ENCODE measurements at places on chromosomes 12 and 14.

DNA sequence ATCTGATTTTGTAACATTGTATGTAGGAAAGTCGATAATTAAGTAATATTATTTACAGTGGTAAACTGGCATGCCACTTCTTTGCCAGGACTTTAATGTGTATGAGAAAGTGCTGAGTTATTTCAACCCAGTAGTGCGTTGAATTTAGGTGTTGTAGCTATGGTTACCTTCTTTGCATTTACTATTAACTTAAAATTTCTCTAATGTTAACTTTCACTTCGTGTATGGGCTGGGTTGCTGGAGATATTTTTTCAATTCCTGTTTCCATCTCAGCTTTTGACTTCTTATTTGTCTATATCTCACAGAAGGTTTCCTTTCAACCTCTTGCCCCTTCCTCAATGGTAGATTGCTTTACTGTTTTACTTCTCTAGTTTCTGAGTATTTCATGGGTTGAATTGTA is 1345.6 kb downstream of the FSCB start:
- no peak for DNase-seq

- DNase-seq = no peak
Observed at GRCh38 chr12:103742349-103742932, 98.6 kb downstream of the NT5DC3 start.

DNA sequence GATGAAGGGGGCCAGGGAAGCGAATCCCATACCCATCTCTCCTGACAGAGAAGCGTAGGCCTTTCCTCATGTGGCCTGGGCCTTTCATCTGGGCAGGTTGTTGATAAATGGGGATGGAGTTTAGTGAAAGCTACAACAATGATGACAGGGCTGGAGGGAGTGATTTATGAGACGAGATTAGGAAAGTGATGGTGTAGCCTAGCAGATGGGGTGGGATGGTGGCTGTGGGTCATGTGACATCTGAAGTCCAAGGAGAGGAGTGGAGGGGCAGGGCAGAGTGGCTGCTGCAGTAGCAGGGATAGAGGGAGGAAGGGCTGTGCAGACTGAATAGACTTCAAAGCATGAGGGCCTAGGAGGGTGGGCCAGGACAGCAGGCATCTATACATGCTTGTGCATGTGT is 85.5 kb downstream of the ADCK1 start:
- no peak for DNase-seq

- DNase-seq = no peak
Observed at GRCh38 chr12:47714826-47715386, 9.1 kb upstream of the RPAP3 start.

- DNase-seq = no peak
Observed at GRCh38 chr14:103346286-103346685, 12.2 kb downstream of the EIF5 start.

- DNase-seq = no peak
Observed at GRCh38 chr14:72758993-72759392, 134.9 kb downstream of the DPF3 start.

DNA sequence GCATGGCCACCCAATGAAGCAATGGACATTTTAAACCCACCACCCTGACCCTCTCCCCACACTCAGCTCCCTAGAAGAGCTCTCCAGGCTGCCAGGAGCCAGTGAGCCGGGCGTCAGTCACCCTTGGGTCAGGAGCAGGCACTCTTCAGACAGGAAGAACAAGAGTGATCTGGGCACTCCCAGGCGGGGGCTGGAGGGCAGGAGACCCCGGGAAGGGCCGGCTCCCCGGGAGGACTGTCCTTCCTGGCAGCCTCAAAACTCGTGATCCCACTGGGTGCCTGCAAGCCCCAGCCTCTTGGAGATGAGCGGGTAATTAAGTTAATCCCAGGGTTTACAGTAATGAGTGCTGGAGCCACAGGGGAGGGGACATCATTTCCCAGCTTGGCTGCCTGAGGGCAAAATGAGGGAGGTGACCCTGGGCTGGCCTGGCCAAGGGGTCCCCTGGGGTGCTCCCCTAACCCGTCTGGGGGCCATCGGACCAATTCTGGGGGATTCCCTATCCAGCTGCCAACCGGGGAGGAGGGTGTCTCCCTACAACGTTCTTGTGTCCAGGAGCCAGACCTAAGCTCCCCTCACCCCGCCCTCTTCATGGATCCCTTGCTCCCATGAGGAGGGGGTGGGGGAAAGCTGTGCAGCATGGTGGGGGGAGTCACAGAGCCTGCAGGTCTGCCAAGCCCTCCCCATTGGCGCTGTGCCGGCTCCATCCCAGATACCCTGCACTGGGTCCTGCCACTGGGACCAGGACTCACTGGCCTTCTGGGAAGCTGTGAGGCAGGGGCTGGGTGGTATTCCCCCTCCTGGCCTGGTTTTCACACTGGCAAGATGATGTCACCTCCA is 59.2 kb downstream of the CCNK start:
- no peak for DNase-seq

GRCh38 chr12:94643606-94644005 is 6.8 kb downstream of the TMCC3 start:
- no peak for DNase-seq

DNA sequence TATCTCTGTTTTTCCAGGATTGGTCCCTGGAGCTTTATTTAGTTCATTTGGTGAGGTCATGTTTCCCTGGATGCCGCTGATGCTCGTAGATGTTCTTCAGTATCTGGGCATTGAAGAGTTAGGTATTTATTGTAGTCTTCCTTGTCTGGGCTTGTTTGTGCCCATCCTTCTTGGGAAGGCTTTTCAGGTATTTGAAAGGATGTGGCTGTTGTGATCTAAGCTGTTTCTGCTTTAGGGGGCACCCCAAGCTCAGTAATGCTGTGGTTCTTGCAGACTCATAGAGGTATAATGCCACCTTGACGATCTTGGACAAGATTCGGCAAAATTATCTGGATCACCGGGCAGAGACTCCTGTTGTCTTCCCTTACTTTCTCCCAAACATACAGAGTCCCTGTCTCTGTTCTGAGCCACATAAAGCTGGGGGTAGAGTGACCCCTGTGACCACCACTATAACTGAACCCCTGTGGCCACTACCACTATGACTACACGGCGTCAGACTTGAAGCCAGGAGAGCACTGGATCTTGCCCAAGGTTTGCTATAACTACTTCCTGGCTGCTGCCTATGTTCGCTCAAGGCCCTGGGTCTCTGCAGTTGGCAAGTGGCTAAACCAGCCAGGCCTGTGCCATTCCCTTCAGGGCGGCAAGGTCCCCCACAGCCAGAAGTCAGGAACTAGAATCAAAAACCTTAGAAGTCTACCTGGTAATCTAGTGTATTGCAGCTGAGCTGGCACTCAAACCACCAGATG is 40.9 kb downstream of the FGD4 start:
- DNase-seq = no peak

DNA sequence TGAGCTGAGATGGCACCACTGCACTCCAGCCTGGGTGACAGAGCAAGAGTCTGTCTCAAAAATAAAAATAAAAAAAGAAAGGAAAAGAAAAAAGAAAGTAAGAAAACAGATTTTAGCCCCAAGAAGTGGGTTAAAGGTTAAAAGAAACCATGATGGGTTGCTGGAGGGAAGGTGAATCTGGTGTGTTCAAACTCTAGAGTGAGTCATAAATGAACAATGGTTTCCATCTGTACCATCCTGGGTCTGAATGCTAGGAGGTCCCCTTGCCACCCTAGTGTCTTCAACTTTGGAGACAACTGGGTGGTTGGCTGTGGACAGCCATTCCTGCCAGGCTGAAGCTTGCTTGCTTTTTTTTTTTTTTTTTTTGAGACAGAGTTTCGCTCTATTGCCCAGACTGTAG is 1.6 kb upstream of the RPS26 start:
- DNase-seq = no peak

DNA sequence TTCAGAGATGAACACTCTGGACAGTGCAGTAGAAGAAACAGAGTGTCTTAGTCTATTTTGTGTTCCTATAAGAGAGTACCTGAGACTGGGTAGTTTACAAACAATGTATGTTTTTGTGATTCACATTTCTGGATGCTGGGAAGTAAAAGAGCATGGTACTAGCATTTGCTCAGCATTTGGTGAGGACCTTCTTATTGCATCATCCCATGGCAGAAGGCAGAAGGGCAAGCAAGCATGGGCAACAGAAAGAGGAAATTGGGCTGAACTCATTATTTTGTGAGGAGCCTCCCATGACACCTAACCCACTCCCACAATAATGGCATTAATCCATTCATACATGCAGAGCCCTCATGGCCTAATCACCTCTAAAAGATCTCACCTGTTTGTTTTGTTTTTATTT is 8.0 kb downstream of the ANKS1B start:
- DNase-seq = no peak

GRCh38 chr14:101221549-101222160 is 318.1 kb upstream of the RTL1 start:
- DNase-seq = no peak

DNA sequence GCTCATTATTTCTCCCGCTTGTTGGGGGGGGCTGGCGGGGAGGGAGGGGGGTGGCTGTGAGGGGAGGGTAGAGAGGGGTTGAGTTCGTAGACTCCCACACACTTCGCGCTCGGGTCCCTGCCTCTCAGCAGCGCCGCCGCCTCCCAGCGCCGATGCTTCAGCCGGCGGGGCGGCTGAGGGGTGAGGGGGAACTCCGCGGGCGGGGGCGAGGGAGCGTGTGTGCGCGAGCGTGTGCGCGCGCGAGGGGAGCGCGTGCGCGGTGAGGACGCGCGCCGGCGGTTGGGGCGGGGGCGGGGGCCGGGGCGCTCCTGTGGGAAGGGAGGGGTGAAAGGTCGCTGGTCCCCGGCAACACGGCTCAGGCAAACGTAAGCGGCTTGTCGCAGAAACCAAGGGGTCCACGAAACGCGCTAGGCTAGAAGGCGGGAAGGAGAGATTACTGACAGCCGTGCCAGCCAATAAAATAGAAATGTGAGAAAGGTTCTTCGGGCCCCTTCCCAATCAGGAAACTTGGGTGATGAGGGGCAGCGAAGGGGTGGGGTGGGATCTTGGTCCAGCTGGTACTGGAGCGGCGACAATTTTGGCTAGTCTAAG is 343 bp upstream of the NOVA1 start:
- peak; percentile 79 for DNase-seq

- DNase-seq = no peak
Observed at GRCh38 chr12:79961411-79961810, 26.5 kb upstream of the PPP1R12A start.

GRCh38 chr12:77047341-77048109 is 17.8 kb downstream of the E2F7 start:
- no peak for DNase-seq

DNA sequence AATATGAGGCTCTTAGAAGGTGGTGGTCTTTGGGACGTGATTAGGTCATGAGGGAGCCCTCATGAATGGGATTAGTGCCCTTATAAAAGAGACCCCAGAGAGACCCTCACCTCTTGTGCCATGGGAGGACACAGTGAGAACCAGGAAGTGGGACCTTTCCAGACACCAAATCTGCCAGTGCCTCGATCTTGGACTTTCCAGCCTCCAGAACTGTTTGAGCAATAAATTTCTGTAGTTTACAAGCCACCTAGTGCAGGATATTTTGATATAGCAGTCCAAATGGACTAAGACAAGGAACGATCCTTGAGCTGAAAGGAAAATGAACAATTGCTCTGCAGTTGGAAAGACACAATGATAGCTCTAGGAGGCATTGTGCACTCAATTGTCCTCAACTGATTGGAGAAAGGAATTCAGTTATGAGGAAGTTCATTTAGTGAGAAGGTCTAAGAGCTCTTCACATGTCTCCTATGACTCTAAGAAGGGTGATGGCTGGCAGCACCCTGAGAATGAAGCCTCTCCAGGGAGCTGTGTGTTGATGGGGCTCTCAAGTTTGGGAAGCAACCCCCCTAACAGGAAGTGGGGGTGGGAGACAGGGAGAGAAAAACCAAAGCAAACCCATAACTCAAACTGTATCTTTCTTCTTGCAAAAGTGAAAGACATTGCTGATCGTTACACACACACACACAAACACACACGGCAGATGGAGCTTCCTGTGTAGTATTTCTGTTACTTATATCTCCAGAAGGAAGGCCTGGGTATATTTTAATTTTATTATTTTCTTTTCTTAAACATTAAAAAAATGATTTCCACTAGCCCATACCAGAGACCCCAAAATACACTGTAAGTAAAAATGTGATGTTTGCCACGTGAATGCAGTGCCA is 21.0 kb downstream of the CHST11 start:
- no peak for DNase-seq

GRCh38 chr14:50488521-50488920 is 43.8 kb downstream of the MAP4K5 start:
- DNase-seq = no peak

DNA sequence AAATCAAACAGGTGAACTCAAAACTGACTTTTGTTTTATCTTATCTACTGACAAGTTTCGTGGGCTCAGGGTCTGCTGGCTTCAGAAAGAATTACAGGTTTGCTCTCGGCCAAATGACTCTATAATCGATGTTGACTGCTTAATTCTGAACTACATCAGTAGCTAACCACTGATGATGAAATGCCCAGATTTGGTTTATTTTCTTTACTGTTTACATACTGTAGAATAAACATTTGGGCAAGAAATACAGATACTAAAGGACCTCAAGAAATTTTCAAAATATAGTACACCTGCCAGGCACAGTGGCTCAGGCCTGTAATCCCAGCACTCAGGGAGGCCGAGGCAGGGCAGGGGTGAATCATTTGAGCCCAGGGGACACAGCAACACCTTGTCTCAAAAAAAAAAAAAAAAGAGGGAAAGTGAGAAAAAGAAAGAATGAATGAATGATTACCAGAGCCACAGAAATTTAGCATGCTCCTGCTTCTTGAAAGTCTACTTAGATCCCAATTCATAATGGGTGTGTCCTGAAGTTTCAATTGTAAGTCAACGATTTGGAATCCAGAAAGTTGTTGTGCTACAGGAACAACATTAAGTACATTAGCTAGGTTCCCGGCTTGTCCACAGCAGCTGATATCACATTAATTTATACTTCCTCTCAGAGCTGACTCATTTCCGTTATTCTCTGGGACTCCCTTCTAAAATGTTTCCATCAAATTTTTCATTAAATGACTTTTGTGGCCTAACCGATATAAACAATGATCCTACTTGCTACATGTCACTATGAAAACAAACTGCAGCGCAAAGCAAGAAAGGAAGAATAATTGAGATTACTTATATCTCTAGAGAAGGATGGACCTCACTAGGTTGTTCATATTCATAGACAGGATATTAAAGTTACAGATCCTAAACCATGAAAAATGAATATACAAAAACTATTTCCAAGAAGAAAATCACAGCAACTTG is 134.3 kb downstream of the MED13L start:
- peak; percentile 38 for DNase-seq

DNA sequence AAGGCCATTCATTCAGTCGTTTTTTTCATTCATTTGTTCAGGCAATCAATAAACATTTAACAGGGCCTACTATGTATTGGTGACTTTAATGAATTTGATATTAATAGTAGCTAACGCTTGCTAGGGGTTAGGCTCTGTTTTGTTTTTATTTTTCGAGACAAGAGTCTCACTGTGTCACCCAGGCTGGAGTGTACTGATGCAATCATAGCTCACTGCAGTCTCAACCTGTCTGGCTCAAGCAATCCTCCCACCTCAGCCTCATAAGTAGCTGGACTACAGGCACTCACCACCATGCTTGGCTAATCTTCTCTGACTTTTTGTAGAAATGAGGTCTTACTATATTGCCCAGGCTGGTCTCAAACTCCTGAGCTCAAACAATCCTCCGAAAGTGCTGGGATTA is 25.6 kb upstream of the MED13L start:
- DNase-seq = no peak

GRCh38 chr14:22412926-22413411 is 176.1 kb downstream of the DAD1 start:
- no peak for DNase-seq
